ENCODE measurements at places on chromosomes 11 and 22. TPM values are rescaled to one million over a fixed set of nuclear protein-coding genes. Genes with fewer than 3 reads are reported as not detected.

Gene P2RY6
- 10.4 TPM for total RNA-seq

Gene OR52B6
- total RNA-seq = not detected

Gene FAM181B
- total RNA-seq = 0.07 TPM

Gene DDIAS
- 13.3 TPM for total RNA-seq

Gene LRP4
- 8.7 TPM for total RNA-seq

Gene CXCR5
- total RNA-seq = 0.14 TPM

All from A549 treated with GW870086 at 1 μM for 4 hours (cell line).